ENCODE measurements at places on chromosomes 7 and 10.

- no peak for DNase-seq
Observed at GRCh38 chr7:24965831-24966708, 13.9 kb downstream of the OSBPL3 start.

GRCh38 chr10:34826857-34827766, 12.0 kb upstream of the PARD3 start:
- no peak for DNase-seq

DNA sequence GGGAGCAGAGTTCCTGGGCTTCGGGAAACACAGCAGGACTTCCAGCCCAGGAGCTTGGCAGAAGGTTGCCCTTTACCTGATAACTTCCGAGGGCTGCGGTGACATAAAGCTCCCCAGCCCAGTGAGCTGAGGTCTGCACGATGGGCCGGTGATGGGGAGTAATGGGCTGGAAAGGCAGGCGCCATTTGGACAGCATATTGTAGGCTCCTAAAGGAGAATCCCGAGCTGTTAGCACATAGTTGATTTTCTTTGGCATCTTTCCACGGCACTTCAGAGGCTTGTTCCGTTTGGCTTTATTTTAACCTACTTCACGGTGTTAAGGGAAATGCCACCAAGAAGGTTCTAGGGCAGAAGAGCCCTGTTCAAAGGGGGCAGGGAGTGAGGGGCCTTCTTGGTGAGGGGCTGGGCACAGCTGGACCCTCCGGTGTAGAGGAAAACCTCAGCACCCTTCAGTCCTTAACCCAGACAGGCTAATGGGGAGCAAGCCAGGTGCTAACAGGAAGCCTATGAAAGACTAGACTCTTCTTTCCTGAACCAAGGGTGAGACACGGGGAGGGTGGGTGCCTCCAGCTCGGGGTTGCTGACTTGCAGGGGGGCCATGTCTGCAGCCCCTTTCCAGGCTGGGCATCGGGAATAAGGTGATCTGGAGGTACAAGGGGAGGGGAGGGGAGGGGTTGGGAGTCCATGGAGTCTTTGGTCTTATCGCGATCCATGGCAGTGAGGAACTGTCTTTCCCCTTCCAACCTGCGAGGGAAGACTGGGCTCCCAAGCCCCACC, 347.7 kb downstream of the GLRX3 start:
- DNase-seq: no peak

DNA sequence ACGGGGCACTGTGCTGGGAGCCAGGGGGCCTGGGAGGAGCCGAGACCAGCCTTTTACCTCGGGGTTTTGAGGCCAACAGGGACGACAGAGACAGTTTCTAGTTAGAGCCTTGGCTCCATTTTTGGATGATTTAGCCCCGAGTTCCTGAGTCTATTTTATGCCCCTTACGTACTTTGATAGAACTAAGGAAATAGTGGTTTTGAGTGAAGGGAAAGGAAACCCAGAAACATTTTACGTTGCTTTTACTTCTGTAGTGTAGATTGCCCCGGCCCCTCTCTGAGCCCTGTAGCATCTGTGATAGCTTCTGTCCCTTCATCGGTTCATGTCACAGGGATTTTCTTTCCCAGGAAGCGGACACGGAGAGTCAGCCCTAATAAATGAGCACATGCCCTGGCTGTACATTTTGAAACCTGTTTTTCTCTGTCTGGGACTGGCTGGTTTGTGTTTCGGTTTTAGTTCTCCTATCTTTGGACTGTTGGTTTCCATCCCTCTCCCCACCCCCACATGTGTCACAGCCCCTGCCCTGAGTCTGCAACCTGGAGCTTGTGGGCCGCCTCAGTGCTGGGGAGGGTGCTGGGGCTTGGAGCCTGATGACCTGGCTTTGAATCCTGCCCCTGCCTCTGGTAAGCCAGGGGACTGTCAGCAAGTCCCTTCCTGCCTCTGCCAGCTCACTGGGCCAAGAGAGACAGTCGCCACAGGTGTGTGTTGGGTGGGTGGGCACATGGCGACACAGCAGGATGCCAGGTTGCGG, 6.9 kb upstream of the ORAI2 start:
- DNase-seq: peak; percentile 53

DNA sequence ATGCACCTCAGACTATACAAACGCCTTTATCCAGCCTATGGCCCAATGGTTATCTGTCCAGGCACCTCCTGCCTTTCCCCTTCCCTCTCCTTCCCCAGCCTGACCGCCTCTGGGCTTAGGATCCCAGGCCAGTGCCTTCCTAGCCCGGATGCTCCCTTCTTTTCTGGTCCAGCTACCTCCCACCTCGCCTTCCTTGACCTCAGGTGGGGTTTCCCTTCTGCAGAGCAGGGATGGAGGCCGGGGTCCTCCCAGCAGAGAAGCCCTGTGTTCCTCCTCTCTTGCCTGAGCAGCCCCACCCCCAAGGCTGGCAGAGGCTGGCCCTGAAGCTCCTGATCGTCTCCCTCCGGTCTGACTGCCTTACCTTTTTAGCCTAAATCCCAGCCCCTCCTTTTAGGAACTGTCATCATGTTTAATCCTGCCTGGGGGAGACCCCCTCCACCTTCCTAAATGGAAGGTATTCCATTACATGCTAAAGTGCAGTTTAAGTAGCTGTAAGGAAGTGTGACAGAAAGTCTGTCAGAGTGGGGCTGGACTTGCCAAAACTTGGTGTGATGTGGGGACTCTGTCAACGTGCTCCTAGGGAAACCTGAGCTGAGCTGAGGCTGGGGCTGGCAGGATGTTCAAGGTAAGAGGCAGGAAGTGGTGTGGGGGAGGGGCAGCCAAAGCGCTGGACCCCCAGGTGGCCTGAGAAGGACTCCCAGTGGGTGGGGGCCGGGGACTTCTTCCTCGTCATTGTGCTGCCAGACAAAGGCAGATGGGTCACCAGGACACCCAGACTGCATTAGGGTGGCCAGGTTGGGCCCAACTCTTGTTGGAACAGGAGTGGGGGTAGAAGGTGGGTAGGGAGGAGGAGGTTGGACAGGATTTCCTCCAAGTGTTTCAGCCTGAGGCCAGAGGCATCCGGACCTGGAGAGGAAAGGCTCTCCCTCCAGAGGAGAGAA, 39.5 kb downstream of the LBX1 start:
- DNase-seq: no peak

DNA sequence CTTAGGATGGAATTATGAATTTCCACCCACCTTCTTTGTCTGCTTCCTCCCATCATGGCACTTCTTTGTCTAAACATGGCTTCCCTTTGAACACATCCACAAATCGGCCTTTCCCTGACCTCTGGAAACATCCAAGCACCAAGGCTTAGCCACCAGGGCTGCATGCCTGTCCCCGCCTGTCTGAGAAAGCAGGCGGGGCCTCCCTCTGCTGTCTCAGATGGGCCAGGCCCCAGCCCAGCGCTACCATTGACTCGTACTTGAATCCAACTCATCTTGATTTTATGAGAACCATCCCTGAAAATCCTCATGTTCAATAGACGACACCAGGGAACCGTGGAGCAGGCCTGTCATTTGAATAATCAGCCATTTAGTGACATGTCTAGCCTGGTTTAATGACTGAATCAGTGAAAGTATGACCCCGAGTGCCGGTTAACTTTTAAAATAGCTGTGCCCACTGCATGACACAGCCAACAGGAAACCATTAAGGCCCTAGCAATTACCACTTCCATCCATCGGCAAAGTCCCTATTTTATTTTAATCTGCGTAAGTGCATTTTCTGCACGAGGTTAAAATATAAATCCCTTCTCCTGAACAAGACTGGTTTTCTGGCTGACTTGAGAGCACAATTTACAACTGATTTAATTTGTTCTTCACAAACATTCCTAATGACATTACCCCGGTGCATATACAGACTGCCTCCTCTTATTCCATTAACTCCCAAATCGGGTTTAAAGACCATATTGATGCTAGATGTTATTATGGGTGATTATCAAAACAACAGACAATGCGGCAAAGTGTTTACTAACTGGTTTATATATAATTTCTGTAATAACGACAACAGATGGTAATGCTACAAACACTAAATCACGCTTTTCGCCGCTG, 194.7 kb downstream of the BUB3 start:
- no peak for DNase-seq

DNA sequence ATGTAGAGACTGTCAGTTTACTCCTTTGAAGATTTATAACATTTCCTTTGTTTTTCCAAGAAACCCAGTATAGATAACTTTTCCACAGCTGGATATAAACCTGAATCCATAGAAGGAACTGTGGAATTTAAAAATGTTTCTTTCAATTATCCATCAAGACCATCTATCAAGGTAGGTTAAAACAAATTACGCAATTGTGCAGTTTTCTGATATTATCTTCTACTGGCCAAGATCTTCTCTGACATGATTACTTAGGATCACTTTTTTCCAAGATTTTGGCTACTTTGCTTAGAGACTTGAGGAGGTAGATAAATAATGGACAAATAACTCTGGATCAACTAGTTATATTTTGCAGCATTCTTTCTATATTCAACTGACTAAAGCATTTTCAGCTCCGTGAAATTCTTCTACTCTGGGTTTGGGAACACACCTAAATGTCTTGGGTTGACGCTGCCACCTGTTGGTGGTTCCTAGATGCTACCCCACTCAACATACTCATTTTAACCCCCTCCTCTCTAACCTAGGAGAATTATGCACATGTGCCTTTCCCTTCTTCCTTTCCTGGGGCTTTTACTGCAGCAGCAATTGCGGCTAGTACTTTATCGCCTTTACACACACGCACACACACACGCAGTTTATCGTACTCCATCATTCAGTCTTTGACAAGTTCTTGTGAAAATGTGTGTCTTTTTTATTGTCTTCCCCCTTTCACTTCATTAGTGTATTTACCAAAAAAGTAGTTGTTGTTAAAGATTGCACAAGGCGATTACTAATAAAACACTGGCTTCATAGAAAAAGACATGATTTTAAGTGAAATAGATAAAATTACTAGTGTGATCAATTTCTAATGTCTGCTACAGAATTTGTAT, 32.7 kb downstream of the ABCB5 start:
- DNase-seq: no peak

- no peak for DNase-seq
Observed at GRCh38 chr7:50330696-50331095, 26.2 kb downstream of the IKZF1 start.

- DNase-seq: peak; percentile 81
Observed at GRCh38 chr7:5388905-5389433, 34.7 kb downstream of the TNRC18 start.

GRCh38 chr7:2116989-2117591, 115.7 kb downstream of the MAD1L1 start:
- DNase-seq: no peak

DNA sequence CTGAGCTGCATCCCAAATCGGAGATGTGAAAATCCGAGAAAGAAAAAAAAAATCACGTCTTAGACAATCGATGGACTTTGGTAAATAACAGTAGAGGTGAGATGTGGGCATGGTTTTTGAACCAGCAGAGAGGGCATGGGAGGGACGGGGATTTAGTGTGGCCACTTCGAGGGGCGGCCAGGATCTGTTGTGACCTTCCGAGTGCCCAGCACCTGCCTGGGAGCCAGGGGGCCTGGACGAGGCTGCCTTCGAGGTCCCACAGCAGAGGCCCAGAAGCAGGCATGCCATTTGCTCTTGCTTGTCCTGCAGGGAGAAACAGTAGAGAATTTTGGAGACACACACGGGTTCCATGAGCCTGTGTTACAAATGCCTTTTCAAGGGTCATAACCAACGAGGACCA, 469.7 kb upstream of the FOXK1 start:
- DNase-seq: no peak

DNA sequence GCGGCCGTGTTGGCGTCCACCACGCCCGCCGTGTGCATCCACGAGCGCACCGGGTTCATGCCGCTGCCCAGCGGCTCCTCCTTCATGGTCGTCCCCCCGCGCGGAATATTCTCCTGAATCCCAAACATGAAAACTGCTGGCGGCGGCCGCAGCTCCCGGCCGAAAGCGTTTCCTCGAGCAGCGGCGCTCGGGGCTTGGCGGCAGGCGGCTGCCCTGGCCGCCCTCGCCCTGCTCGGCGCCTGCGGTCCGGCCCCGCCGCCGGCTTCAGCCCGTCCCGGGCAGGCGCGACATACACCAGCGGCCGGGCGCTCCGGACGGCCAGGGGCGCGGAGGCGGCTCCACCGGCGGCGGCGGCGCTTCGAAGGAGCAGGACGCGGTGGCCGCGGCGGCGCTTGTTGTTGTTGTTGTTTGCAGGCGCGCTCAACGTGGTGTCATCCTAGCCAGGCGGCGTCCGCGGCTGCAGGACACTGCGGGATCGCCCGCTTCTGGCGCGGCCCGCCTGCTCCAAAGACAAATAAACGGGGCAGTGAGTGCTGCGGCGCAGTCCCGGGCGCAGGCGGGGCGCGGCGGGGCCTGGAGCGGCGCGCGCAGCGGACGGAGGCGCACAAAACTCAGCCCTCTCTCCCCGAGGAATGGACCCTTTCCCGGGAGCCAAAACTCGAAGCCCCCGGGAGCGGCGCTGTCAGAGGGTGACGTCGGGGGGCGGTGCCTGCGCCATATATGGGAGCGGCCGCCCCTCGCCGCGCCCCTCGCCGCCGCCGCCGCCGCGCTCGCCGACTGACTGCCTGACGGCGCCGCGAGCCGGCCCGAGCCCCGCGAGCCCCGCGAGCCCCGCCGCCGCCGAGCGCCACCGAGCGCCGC, at the start of gene EBF3:
Gene EBF3 (minus strand): TSS at position 634 of the 861 bp plus-strand sequence. CDS start 506 bp downstream, at position 128.
- DNase-seq: no peak

- no peak for DNase-seq
Observed at GRCh38 chr10:97882142-97883091, 32.8 kb downstream of the GOLGA7B start.

- no peak for DNase-seq
Observed at GRCh38 chr7:22945584-22945983, 68.3 kb downstream of the HYCC1 start.

DNA sequence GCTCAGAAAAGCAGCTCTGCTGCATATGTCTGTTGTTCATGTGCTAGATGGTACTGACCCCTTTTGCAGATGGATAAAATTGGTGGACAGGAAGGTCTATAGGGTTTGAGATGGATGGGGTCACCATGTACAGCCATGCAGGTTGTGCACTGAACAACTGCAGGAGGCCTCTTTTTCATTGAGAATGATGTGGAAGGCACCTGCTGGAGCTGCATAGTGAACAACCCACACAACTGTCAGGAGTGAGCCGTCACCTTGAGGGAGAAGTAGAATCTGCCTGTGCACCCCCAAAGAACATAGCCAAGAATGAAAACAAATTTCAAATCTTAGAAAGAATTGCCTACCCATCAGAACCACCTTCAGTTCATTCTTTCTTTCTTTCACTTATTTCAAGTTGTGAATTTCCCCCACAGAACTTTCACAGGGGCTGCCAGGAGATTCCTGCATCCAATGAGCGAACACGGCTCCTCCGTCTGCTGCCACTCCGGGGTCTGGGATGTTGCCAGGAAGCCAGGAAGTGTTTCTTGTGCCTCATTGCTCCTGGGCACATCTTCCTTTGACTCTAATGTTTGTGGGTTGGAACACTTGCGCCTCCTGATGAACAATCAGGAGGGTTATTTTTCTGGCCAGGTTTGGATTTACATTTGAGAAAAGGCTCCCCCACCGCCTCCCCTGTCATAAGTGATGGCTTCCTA, 53.7 kb upstream of the DOCK1 start:
- DNase-seq: no peak

- DNase-seq: peak; percentile 67
Observed at GRCh38 chr7:127619681-127620405, 1.9 kb upstream of the PAX4 start.
